Activated naive CD4-positive, alpha-beta T cell treated with anti-CD3 and anti-CD28 coated beads, Interleukin-2, amount 10 ng/mL, durations not matched to agents 5 hours and 36 hours (primary cell): ENCODE measurements at places on chromosomes 3 and 15. TPM values are rescaled to one million over a fixed set of nuclear protein-coding genes. Genes with fewer than 3 reads are reported as not detected.

The INAFM2 gene
- 8.4 TPM for total RNA-seq

The CLRN1 gene
- not detected for total RNA-seq

The P3H2 gene
- total RNA-seq: not detected

The PRR20G gene
- total RNA-seq: not detected

The FOXL2NB gene
- not detected for total RNA-seq
